ENCODE measurements at places on chromosomes 7 and 10. TPM values are rescaled to one million over a fixed set of nuclear protein-coding genes. Genes with fewer than 3 reads are reported as not detected.
A peak's percentile ranks its signal among the peaks of the same experiment; 100 is the strongest.

Gene NUTM2A
- total RNA-seq, result 1.6 TPM

Gene CDNF
- 2.3 TPM for total RNA-seq

Gene ZNF804B
- total RNA-seq, result 0.05 TPM

Gene CTTNBP2
- total RNA-seq, result 2.2 TPM

Gene ZMYND11
- total RNA-seq, result 90.6 TPM

Gene NPY4R2
- not detected for total RNA-seq

Gene GIMAP2
- total RNA-seq, result 3.1 TPM

Gene CTAGE8
- total RNA-seq, result not detected

Gene AASS
- total RNA-seq, result 20.6 TPM

Gene ZNF25
- 18.9 TPM for total RNA-seq

GRCh38 chr10:125149680-125150047 is 10.7 kb downstream of the CTBP2 start:
- DNase-seq, result no peak

DNA sequence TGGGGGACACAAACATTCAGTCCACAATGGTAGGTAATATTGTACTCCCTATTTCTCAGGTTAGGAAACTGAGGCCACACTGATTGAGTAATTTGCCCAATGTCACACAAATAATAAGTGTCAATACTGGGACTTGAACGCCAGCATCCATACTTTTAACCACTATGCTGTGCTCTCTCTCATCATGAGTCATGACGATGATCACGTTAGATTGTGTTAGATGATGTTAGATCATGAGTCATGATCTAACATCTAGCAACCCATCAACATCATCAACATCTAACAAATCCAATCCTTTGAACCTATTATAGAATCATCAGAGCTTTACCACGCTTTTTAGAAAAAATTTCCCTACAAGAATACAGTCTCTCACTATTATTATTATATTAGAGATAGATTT is 28.1 kb upstream of the HERPUD2 start:
- DNase-seq, result no peak

- no peak for DNase-seq
These were observed 130.2 kb downstream of the LRRC4 start for GRCh38 chr7:127900732-127901685.

DNA sequence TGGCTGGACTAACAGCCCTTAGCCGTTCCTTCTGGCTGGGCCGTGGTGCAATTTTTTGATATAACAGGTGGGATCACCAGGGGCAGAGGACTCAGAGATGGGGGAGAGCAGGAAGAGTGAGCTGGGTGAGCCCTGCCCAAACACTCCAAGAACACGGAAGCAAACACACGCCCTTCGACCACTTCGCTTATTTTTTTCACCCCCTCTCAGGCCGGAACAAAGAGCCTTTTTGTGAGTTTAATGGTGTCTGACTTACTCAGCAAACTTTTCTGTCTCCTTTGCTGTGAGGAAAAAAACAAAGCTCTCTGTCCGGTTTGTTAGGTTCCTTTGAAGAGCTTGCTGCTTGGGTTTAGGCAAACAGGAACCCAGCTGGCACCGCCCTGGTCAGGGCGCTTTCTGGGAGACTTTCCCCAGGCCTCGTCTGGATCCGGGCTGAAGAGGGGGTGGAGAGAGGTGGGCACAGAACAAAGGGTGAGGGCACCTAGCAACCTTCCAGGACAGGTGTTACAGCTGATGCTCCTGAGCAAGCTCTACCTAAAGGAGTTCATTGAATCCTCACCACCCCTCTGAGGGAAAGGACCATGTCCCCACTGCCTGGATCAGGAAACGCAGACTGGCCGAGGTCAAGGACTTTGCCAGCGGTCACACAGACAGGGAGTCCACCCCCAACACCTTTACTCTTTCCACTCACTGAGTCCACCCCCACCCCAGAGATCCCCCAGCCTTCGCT is 23.3 kb downstream of the CALML3 start:
- peak; percentile 75 for DNase-seq

GRCh38 chr7:101216001-101216859 is 1.2 kb downstream of the PLOD3 start:
- no peak for DNase-seq

DNA sequence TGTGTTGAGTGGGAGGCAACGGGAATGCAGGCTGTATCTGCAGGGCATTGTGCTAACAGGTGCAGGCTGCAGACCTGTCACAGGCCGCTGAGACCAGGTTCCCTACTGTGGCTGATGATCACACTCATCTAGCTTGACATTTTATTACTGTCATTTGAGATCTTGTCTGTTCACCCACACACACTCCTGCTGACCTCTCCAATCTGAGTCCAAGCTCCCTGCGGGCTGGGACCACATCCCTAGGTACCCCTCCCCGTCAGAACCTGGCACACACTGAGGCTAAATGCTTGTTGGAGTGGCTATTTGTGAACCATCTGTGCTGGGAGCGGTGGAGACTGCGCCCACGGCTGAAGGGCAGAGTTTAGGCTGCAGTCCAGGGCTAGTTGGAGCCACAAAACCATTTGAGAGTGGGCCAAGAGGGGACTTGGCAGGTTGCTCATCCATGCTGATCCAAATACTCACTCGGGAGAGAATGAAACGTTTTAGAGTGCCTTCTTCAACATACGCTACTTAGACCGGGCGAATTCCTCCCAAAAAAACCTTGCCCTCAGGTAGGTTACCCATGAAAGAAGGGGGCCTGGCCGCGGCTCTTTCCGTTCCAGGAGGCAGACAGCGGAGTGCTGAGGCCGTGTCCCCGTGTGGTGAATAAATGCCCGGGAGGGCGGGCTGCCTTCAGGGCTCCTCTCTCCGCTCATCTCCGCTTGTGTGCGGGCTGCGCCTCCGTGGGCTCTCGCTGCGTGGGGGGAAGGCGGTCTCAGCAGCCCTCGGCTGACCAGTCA is 164.4 kb downstream of the RGS10 start:
- no peak for DNase-seq

DNA sequence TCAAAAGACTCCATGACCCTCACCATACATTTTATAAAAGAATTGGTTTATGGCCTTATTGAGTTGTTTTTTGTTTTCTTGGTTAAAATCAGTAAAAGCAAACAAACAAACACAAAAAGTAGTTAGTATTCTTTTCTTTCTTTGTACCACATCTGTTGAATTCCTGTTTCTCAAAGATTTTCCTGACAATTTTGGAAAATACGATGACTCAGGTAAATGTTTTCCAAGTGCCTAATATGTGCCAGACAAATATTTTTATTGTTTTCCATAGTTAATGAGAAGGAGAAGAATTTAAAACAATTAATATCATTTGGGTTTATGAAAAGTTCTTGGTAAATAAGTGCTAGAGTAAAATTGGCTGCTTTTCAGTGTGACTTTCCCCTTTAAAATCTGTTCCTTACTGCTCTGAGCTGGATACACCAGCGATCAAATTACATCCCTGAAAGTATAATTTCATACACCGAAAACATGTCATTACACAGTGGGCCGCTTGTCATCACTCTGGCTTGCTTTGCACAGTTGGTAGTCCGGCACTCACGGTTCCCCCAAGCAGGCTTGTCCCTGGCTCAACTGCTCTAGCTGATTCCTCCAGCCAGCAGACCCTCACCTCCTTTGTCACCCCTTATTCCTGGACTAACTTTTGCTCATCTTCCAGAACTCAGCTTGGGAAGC is 80.5 kb downstream of the TBXAS1 start:
- no peak for DNase-seq

DNA sequence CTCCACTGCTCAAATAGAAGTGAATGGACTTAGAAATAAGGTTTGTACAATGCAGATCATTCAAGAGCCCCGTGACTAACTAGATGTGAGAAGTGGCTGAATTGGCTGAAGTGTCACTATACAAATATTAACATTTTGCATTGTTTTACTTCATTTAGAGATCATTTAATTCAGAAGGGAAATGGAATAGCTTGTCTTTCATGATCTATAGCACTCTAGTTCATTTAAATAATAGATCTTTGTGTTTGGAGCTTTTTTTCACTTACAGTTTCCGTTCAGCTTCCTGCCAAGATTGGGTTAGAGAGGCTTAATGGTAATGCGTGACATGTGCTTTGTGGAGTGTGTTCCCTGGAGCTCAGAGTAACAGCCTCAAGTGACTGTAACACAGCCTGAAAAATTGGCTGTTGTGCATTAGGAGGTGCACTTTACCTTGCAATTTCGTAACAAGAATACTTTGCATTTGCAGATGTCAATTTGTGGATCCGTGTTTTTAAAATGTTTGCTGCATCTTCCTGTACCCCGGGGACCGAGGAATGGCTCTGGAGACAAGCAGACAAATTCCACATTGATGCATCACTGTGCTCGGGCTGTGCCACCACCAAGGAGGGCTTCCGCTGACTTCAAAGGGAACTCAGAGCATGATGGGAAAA is 170.3 kb downstream of the NRP1 start:
- no peak for DNase-seq

DNA sequence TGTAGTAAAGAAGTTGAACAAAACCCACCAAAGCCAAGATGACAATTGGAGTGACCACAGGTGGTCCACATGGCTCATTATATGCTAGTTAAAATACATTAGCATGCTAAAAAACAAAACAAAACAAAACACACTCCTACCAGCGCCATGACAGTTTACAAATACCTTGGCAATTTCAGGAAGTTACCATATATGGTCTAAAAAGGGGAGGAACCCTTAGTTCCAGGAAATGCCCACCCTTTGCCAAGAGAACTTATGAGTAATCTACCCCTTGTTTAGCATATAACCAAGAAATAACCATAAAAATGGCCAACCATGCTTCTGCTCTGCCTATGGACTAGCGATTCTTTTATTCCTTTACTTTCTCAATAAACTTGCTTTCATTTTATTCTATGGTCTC is 979.1 kb upstream of the POT1 start:
- no peak for DNase-seq

- no peak for DNase-seq
These were observed 20.7 kb downstream of the MDFIC start for GRCh38 chr7:114942446-114943175.

GRCh38 chr10:48693206-48693605 is 8.5 kb downstream of the WDFY4 start:
- no peak for DNase-seq

- no peak for DNase-seq
These were observed 95.8 kb upstream of the CREB5 start for GRCh38 chr7:28316489-28316888.

- no peak for DNase-seq
These were observed 155.0 kb downstream of the RNF216 start for GRCh38 chr7:5626498-5626897.

DNA sequence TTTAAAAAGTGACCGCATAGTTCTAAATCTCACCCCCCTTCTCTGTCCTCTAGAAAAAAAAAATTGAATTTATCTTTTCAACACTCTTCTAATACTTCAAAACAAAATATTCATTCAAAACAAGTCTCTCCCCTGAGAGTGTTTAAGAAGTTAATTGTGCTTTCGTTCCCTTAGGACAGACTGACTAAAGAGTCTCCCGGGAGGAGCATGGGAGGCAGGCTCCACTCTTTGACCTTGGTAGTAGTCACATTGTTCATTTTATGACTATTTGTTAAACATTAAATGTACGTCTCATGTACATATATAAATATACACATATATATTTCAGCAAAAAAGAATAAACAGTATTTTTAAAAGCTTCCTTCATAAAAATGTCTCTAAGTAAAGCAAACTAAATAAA is 35.3 kb upstream of the SPOCK2 start:
- no peak for DNase-seq

DNA sequence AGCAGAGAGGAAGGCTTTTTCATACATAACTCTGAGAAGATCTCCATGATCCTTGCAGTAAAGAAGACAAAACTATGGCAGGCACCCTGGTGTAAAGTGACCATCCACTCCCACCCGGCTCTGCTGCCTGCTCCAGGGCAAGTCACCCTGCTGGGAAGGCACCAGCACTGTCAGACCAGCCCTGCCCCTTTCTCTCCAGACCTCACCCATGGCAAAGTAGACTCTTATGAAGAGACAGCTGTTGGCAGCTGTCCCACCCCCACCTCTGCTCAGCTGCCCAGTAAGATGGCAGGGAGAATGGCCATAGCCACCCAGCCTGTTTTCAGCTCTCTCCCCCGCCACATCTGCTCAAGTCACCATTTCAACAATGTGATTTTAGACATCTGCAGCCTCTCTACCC is 8.6 kb upstream of the ZMIZ2 start:
- DNase-seq, result no peak

- peak; percentile 35 for DNase-seq
These were observed 123.3 kb downstream of the WDR37 start for GRCh38 chr10:1179346-1180070.

GRCh38 chr7:97439637-97440214 is 292.2 kb upstream of the TAC1 start:
- DNase-seq, result no peak
